Stimulated activated CD4-positive, alpha-beta T cell treated with anti-CD3 and anti-CD28 coated beads, Interleukin-1b, Interleukin-23, amount 100 ng/mL, for 48 hours (primary cell): ENCODE measurements at places on chromosomes 1 and 21.
A peak's percentile ranks its signal among the peaks of the same experiment; 100 is the strongest.

GRCh38 chr1:23369335-23370013, at the start of gene ZNF436:
ZNF436 (minus strand) TSS chr1:23369836; CDS start chr1:23368005, 1,831 bp downstream.
- peak; percentile 37 for DNase-seq

DNA sequence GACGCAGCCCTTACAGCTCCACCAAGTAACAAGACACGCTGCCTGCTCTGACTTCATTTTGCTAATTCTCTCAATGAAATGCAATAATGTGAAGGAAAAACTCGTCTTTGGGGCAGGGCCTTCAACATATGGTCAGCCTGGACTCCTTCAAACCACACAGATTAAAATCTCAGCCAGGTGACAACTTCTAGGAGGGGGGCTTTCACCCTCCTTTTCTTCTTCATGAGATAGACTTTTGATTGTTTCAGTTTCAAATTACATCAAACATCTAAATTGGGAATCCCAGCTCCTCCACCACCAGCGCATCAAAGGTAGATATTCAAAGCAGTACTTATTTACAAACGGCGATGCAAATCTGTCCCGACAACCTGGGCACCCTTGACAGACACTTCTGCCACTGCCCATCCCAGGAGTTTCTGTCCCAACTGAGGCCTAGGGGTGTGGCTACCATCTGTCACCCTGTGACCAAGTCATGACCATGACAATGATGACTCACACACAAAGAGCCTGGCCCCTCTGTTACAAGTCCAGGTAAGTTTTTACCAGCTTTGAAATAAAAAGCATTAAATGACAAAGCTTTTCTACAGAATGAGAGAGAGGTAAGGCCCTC, 29.7 kb downstream of the SSBP3 start:
- DNase-seq = peak; percentile 39

GRCh38 chr1:190942475-190942874, 464.8 kb upstream of the BRINP3 start:
- DNase-seq = no peak

DNA sequence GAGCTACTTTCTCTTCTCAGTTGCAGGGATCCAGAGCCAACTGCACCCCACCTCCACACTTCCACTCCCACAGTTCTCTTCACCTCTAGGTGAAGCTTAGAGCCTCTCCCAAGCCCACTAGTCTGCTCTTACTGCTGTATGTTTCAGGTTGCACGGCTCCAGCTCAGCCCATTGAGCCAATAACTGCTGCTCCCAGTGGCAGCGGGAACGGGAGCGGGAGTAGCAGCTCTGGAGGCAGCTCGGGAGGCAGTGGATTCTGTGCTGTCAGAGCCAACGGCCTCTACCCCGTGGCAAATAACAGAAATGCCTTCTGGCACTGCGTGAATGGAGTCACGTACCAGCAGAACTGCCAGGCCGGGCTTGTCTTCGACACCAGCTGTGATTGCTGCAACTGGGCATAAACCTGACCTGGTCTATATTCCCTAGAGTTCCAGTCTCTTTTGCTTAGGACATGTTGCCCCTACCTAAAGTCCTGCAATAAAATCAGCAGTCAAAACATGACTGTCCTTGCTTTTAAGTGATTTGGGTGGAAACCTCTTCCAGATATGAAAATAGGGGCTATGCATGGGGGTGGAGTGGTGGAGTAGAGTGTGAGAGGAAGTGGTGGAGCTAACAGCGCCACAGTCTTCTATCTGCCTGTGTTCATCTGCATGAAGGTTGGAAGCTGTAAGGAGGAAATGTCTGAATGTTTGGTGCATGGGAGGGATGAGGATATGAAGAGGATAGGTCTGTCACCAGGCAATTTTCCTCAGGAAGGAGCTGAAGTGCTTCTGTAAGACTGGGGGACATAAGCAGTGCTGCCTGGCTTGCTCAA, 29.6 kb downstream of the CHIA start:
- no peak for DNase-seq

DNA sequence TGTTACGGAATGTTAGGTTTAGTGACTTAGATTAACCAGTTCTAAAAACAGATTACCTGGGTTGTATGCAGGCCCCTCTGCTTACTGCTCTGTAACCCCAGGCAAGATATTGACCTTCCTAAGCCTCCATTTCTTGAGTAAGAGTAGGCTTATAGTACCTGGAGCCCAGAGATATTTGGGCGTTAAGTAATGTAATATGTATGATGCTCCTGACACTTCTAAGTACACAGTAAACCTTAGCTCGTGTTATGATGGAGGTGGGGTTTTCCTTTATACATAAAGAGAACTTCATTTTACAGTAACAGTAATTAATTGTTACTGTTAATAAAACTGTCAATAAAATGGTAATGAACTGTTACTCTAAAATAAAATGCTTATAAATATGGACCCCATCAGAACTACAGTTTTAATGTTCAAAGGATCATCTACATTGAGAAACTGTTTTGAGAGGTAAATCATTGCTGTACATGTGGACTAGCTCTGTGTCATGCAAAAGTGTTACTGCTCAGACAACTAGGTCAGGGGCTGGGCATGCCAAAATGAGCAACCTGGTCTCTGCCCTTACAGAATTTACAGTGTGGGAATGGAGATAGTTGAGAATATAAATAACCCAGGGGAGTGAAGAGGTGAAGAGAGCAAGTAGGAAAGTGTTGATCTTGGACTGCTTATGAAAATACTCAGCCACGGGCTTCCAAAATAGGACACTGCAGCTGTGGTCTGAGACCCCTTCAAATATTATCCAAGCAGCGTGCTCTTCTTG, 26.6 kb downstream of the LRRC8C start:
- no peak for DNase-seq

DNA sequence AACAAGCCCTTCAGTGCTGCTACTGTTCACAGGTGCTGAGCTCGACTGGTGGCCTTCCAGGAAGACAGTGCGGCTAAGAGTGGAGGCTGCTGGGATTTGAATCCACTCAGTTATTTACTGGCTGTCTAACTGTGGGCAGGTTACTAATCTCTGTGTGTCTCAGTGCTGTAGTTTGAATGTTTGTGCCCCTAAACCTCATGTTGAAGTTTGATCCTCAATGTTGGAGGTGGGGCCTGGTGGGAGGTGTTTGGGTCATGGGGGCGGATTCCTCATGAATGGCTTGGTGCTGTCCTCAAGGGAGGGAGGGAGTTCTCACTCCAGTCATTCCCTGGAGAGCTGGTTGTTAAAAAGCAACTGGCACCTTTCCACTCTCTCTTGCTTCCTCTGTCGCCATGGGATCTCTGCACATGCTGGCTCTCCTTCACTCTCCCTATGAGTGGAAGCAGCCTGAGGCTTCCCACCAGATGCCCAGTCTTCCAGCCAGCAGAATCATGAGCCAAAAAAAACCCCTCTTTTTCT, 334.8 kb downstream of the RPS6KC1 start:
- no peak for DNase-seq

DNA sequence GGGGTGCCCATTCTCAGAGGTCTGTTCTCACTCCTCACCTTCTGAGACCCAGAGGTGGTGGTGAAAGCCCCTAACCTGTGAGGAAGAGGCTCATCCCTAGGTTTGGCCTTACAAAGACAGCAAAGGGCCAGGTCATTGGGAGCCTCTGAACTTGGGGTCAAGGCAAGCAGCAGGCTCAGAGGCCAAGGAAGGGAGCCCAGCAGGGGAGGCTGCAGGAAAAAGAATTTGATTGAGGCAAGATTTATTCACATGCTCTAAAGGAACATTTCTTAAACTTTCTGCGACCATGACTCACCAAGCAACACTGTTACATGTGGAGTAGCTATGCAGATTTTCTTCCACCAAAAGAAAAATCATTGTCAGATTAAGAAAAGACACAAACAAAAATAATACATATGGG, 132.5 kb upstream of the SYT6 start:
- no peak for DNase-seq

DNA sequence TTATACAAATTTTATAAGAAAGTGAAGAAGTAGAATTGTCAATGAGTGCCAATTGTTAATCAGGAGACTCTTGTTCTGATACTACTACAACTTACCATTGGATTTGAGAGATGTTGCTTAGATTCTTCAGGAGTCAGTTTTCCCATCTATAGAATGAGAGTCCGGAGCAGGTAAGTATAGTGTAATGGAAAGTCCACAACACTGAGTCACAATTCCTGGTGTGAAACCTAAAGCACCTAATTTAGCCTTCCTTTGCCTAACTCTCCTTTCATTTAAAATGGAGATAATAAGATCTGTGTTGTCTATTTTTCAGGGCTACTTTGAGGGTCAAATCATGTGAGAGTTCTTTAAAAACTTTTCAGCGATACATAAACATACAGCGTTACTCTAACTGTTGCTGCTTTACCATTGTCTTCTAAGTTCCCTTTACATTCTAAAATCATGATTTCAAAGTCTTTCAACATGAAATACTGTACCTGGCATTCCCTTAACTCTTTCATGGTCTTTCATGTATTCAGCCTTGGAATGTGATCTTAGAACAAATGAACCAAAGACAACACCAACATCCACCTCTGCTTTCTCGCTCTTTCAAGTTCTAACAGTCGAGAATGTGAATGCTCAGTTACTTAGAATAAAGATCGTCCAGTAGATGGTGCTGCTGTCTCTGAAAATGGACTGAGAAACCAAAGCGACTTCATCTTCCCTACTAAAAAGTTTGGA, 90.9 kb downstream of the SLC30A10 start:
- DNase-seq = no peak

DNA sequence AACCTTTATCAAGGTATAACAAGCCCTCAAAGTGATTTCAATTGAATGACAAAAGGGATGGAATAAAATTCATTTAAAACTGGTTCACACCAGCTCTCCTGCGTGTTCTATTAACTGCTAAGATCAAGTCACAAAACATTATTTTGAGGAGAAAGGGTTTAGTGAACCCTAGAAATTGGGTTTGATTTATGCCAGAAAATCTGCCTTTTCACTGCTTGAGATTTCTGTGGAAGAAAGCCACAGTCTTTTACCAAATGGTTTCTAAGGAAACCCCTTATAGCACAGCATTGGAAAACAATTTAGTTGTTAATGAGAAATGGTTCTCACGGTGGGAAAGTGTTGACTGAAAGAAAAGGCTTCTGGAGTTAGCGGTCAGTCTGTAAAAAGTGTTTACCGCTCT, 43.6 kb upstream of the DPH5 start:
- no peak for DNase-seq

DNA sequence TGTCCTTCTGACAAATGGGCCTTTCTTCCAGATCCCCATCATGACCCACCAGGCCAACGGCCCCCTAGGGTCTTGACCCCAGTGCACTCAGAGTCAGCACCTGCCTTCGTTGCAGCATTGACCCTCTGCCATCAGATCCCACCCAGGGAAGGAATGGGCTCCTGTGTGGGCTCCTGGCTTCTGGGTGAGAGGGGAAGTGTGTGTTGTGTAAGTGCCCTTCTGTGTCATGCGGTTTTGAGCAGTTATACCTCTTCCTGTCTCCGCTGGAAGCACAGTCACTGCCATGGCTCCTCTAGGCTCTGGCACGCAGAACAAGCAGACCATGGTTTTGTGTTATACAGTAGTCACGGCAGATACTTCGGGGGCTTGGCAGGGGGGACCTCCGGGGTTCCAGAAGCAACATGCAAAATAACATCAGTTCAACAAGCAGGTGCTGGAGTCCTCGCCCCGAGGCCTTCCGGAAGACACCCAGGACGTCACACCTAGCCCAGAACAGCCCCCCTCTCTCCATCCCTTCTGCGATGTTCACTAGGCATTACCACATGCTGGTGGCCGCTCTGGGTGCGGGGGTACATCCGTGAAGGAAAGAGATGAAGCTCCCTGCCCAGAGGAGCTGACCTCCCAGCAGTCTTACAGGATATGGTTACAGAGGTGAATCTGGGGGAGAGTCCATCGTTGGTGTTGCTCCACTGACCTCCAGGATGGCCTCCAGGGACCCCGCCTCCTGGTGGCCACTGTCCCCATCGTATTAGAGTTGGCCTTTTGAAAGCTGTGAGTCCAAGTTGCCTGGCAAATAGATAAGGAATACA, 17.4 kb upstream of the KCNAB2 start:
- peak; percentile 64 for DNase-seq

- no peak for DNase-seq
Measured at GRCh38 chr1:7538033-7538432, 233.1 kb upstream of the VAMP3 start.

DNA sequence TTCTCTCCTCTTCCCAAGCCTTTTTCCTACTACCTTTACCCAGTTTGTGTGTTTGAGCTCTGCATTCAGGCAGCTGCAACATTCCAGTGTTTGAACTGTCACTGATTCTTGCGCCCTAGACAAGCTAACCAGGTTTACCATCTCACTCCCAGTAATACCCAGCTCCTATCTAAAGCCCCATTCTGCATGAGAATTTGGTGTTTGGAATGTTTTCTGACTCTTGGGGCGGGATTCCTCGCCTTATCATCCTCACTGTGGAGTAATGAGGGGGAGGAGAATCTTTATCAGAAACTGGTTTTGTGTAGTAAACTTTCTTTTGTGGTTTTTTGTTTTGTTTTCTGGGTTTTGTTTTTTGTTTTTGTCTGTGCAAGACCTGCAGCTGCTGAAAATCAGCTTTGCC, 36.5 kb downstream of the NCF2 start:
- no peak for DNase-seq

- no peak for DNase-seq
Measured at GRCh38 chr1:164754088-164754600, 195.2 kb downstream of the PBX1 start.

DNA sequence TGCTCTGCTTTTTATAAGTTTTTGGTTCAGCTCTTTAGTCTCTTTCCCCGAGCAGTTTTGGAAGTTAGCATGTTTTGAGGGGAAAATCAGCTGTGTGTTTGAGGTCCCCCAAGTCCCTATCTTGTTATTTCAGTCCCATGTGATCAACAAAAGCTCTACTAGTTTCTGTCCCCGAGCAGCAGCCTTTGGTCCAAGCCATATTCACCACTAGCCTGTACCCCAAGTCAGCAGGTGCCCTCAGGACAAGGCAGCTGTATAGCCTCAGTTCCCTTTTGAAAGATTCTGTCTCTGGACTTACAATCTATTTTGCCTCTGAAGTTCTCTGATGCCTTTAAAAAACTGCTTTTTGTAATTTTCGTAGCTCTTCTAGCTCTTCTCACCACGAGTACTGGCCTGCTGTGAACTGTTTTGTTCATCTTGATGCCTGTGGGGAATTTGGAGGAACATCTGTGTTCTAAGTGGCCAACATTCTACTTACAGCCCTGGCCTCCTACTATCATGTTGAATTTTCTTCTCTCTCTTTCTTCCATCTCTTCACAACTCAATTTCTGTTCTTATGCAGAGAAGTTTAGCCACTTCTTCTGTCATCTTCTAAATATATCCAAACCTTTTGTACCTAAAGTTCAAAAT, 16.7 kb downstream of the UAP1 start:
- DNase-seq = no peak

- no peak for DNase-seq
Measured at GRCh38 chr1:30046751-30047150, 676.6 kb downstream of the MATN1 start.

GRCh38 chr1:903721-904271, 19.9 kb upstream of the SAMD11 start:
- DNase-seq = no peak

- no peak for DNase-seq
Measured at GRCh38 chr1:203100516-203100869, 14.7 kb upstream of the MYOG start.

DNA sequence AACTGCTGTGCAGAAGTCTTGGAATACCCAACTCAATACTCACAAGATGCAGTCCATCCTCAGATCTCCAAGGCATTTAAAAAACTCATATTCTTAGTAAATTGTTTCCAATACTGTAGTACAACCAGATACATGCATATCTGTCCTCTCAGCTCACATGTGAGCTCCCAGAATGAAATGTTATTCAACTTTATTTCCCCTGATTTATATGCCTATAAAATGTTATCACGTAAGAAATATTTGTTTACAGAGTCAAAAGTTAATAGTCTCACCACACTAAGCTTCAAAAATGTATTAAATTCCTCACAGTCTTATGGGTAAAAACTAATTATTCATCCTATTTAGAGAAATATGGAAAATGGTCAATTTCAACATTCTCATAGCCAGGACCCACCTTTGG, 56.6 kb downstream of the LTN1 start:
- DNase-seq = no peak

GRCh38 chr1:48775831-48776392, 779 bp downstream of the BEND5 start:
- no peak for DNase-seq
